Mesothelial cell of epicardium (in vitro differentiated cells): ENCODE measurements at places on chromosomes 16 and 17. TPM values are rescaled to one million over a fixed set of nuclear protein-coding genes. Genes with fewer than 3 reads are reported as not detected.

DNA sequence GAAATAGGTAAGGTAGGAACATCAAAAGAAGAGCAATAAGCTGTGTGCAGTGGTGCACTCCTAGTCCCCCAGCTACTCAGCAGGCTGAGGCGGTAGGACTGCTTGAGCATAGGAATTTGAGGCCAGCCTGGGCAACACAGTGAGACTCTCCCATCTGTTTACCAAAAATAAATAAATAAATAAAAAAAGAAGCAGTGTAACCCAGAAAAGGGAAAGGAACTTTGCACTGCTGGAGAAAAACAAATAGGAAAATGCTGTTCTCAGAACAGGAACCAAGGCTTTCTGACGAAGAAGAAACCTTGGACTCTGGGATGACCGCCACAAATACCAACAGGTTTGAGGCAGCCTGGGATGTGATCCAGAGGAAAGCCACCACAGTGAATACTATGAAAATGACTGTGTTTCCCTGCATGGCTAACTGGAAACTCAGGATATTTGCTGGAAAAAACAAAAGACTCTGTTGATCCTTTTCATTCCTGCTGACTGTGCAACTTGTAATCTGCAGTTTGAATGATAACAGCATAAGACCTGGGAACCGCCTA, 41.2 kb downstream of the TTC19 start:
- H3K36me3 ChIP-seq, result peaks cover 49% of the 10 kb centered on the region
- no peak overlapping the region for H3K4me3 ChIP-seq
- H3K27ac ChIP-seq, result no peak overlapping the region

GRCh38 chr17:1091900-1092299, 87.9 kb downstream of the ABR start:
- no peak overlapping the region for H3K4me3 ChIP-seq
- DNase-seq, result no peak
- H3K27ac ChIP-seq, result no peak overlapping the region
- peaks cover 4% of the 10 kb centered on the region for H3K4me1 ChIP-seq

DNA sequence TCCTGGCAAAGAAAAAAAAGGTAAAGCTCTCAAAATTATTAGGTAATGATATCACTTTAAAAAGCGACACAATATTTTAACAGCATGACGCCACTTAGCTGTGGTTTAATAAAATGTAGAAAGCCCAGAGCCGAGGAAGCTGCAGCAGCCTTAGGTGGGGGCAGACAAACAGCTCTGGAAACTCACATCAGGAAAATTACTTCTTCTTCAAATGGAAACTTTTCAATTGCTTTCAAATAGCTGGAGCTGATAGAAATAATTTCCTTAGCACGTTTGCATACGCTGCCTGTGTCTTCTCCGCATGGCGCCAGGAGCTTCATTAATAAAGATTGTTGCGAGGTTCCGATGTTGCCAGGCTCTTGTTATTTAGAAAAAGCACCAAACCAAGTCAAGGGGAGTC, 835.3 kb upstream of the EEF2KMT start:
- no peak overlapping the region for H3K4me3 ChIP-seq
- H3K36me3 ChIP-seq, result no peaks in the 10 kb centered on the region
- H3K4me1 ChIP-seq, result no peaks in the 10 kb centered on the region
- H3K27ac ChIP-seq, result no peak overlapping the region
- peaks cover 8% of the 10 kb centered on the region for H3K27me3 ChIP-seq

DNA sequence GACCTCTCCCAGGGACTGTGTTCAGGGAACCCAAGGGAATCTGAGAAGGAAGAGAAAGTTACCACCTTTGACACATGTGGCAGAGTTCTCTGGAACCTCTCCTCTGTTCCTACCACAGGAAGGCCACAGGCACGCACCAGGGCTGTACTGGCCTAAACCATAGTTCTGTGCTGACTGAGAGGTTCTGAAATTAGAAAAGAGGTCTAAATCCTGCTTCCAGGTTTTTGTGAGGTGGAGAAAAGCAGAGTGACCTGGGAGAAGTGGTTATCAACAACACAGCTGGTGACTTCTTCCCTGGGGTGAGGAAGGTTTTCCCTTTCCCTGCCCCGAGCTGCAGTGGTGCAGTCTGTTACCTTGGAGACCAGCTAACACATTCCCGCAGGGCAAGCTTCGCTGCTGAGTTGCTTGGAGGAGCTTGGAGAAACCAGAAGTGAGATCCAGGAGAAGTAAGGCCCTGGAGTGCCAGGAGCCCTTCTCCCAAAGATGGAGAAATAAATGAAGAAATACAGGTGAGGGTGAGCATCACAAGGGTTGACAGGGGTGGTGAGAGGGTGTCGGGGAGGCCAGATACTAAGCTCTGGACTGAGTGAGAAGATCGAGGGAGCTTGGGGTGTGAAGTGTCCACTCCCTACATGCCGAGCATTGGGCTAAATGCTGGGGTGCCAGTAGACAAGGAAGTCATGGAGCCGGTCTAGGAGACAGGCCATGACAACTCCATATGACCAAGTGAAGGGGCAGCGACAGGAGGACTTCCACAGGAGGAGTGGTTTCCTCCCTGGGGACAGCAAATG, at the start of gene VWA3A:
VWA3A (plus strand) TSS at position 399 of the 791 bp plus-strand sequence; CDS start at position 496, 97 bp downstream.
- peak within 1 kb of the TSS; percentile 18 for H3K4me3 ChIP-seq
- no peaks in the 10 kb centered on the region for H3K36me3 ChIP-seq
- H3K4me1 ChIP-seq, result peaks cover 15% of the 10 kb centered on the region
- peaks cover 18% of the 10 kb centered on the region for H3K27me3 ChIP-seq
- DNase-seq, result peak; percentile 59
- no peak within 1 kb of the TSS for H3K27ac ChIP-seq

DNA sequence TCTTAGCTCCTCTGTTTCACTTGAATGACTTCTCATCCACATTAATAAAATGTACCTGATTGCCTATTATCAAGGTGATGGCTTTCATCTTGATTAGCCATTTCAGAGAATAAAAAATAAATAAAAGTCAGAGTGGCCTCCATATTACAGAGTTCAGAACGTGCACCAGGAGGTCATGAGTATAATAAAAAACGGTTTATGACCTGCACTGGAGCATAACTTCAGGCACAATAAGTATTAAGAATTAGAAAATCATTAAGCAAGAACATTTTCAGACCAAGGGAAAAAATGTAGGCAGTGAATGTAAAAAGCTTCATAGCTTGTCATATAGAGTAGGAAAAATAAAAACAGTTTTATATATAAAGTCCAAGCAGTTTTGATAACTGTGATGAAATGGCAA, 11.4 kb downstream of the METTL9 start:
- peaks cover 47% of the 10 kb centered on the region for H3K4me1 ChIP-seq
- peak overlapping the region; percentile 30 for H3K27ac ChIP-seq
- H3K4me3 ChIP-seq, result no peak overlapping the region
- H3K27me3 ChIP-seq, result no peaks in the 10 kb centered on the region

GRCh38 chr17:28330671-28331070, 4.6 kb downstream of the IFT20 start:
- no peak overlapping the region for H3K4me3 ChIP-seq
- no peak overlapping the region for H3K27ac ChIP-seq
- no peak for DNase-seq
- no peaks in the 10 kb centered on the region for H3K27me3 ChIP-seq

- no peak for DNase-seq
- no peak overlapping the region for H3K4me3 ChIP-seq
- H3K27me3 ChIP-seq, result peaks cover 33% of the 10 kb centered on the region
- H3K4me1 ChIP-seq, result no peaks in the 10 kb centered on the region
- no peaks in the 10 kb centered on the region for H3K36me3 ChIP-seq
Measured at GRCh38 chr16:24214992-24215391, 41.1 kb upstream of the CACNG3 start.

Gene CLEC18B
- 0.29 to 1.1 TPM (median 0.89 TPM) in 3 replicates for total RNA-seq

Gene AP2B1
- total RNA-seq, result 155 to 158 TPM (median 155 TPM) in 3 replicates
